ENCODE measurements at places on chromosomes 11 and 22. TPM values are rescaled to one million over a fixed set of nuclear protein-coding genes. Genes with fewer than 3 reads are reported as not detected.
A peak's percentile ranks its signal among the peaks of the same experiment; 100 is the strongest.

DNA sequence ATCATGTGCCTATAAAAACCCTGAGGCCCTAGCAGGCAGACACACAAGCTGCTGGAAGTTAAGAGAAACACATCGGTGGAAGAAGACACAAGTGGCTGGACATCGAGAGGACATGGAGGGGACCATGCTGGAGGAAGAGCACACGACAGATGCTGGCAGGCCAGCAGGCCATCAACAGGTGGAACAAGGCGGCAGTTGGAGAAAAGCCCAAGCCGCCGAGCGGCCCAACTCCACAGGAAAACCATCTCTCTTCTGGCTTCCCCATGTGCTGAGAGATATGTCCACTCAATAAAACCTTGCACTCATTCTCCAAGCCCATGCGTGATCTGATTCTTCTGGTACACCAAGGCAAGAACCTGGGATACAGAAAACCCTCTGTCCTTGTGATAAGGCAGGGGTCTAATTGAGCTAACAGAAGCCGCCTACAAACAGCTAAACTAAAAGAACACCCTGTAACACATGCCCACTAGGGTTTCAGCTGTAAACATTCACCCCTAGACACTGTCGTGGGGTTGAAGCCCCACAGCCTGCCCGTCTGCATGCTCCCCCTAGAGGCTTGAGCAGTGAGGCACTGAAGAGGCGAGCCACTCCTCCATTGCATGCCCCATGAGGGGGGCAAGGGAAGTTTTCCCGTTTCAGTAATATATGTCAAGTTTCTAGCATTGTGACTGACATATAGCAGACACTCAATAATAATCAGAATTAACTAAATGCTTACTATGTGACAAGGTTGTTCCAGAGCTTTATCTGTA, 39.0 kb upstream of the MMP20 start:
- peak; percentile 45 for DNase-seq

DNA sequence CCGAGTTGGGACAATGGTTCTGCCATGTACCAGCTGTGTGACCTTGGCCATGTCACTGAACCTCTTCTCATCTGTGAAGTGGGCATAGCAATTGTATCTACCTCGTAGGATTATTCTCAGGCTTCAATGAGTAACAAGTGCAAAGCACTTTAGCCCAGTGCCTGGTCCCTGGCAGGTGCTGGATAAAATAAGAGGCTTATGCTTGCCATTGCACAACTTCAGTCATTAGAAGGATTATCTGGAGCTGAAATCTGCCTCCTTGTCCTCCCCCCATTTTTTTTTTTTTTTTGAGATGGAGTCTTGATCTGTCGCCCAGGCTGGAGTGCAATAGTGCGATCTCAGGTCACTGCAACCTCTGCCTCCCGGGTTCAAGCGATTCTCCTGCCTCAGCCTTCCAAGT, 7.2 kb downstream of the SMTNL1 start:
- no peak for DNase-seq

DNA sequence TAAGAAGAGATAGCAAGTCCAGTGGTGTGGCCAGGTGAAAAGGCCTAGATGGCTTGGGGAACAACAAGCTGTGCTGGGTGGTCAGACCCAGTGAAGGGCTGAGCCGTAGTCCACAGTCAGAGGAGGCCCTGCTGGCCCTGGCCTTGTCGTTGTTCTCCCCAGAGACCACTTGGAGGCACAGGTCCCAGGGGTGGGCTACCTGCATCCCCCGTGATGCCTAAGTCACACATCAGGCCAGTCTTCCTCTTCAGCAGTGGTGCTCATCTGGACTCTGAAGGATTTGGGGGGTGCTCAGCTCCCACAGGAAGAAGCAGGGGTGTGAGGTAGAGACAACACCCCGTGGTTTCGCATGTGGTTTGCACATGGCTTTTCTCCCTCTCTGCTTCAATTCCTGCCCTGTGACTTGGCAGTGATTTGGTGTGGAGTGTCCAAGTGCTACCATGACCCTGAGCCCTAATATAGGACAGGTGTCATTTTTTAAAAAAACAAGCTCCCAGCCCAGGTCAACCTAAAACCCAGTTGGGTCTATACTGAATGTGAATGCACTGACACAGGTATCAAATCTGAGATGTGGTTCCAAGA, 51.0 kb downstream of the ALX4 start:
- DNase-seq, result no peak

- no peak for DNase-seq
These were observed 47.2 kb downstream of the DBX1 start for GRCh38 chr11:20113149-20113438.

GRCh38 chr11:8269636-8270035, 6.0 kb upstream of the LMO1 start:
- no peak for DNase-seq

- no peak for DNase-seq
These were observed 4.5 kb downstream of the GSTP1 start for GRCh38 chr11:67588136-67588503.

GRCh38 chr11:16242806-16243205, 113.5 kb downstream of the SOX6 start:
- DNase-seq, result no peak

- DNase-seq, result no peak
These were observed 7.1 kb upstream of the MUC6 start for GRCh38 chr11:1043563-1044096.

DNA sequence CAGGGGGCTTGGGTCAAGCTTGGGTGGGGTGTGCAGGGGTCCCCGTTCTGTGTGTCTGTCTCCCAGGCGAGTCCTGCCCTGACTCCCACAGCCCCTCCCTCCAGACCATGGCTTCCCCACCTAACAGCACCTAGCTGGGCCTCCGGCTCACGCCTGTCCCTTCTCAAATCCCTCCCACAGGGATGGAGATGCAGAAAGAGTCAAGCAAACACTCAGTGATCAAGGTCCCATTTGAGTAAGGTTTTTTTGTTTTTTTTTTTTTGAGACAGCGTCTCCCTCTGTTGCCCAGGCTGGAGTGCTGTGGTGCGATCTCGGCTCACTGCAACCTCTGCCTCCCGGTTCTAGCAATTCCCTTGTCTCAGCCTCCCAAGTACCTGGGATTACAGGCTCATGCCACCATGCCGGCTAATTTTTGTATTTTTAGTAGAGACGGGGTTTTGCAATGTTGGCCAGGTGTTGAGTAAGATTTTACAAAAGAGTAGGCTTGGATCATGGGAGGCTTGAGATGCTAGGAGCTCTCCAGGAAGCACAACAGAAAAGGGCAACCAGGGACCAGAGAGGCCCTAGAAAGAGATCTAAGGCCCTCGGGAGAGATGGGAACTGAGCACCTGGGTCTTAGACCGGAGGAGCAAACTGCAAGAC, 5.7 kb downstream of the APOBEC3D start:
- DNase-seq, result no peak

DNA sequence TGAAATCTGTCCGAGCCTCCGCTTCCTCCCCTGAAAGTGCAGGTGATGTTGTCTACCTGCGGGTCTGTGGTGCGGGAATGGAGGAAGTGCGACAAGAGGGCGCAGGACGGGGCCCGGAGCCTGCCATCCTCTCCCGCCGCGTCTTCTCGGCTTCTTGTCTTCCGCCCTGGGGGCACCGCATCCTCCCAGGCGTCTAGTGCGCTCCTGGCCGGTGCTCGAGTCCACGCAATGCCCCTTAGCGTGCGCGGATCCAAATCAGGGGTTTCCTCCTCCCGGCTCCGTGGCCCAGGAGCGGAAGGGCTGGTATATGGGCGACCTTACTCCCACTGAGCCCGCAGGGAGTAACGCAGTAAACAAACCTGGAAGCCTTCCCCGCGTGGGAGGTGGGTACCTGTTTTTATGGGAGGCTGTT, 405 bp downstream of the SFI1 start:
- DNase-seq, result no peak

The NAALADL1 gene
- total RNA-seq, result 13.7 TPM

The PLEKHB1 gene
- total RNA-seq, result 10.3 TPM

The PATE4 gene
- total RNA-seq, result not detected

The RBM7 gene
- 51.4 TPM for total RNA-seq

The FAM227A gene
- 11.0 TPM for total RNA-seq

The SPI1 gene
- total RNA-seq, result not detected

The MPZL2 gene
- total RNA-seq, result 4.2 TPM

The RIMBP3C gene
- total RNA-seq, result 1.6 TPM

The UBQLNL gene
- total RNA-seq, result 0.35 TPM

The ZNF214 gene
- total RNA-seq, result 4.3 TPM
